Urinary bladder (tissue), 4 donors: ENCODE measurements at places on chromosomes 1 and 21. TPM values are rescaled to one million over a fixed set of nuclear protein-coding genes. Genes with fewer than 3 reads are reported as not detected.
A peak's percentile ranks its signal among the peaks of the same experiment; 100 is the strongest.

GRCh38 chr1:212557739-212558692, 50.5 kb upstream of the ATF3 start:
- DNase-seq, result no peak

DNA sequence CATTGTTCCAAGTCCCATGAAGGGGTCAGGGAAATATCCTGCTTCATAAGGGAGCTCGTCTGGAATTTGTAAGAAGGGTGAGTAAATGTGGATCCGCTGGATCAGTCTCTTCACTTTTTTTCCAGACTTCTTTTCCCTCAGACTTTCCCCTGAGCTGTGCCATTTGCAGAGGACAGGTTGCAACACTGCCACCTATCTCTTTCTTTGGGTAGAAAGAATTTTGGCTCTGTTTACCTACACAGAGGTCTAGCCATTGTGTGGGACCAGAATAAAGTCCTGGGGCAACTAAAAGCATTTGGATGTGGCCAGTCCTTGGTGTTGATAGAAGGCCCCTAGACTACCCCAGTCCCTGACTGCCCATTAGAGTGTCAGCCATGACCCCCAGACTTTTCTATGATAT, 1146.7 kb upstream of the PRMT6 start:
- DNase-seq, result no peak

GRCh38 chr21:16588433-16588860, 858.7 kb downstream of the USP25 start:
- no peak for DNase-seq

DNA sequence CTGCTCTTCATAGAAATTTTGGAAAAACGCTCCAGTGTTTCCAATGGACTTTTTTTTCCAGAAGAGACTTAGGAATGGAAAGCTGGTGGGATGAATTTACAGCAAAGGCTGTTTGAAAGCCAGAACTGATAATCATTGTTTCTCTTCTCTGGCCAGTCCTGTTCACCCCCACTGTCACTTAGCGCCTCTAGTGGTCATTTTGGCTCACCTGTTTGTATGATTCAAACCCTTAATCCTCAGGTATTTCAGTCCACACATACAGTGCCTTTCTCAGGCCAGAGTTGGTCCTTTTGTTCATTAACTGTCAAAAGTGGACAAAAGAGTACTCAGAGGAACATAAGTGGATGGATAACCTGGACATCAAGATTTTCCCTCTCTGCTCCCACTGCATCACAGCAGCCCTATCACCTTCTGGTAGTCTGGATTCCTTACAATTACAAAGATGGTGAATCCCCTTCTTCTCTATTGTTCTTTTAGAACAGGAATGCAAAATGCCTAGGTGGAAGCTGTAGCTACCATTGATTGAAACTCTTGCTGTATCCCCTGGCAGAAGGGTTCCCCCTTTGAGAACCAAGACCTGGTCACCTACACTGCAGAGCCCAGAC, 177.6 kb upstream of the OLFM3 start:
- no peak for DNase-seq

GRCh38 chr1:46421739-46422138, 27.6 kb downstream of the FAAH start:
- no peak for DNase-seq

DNA sequence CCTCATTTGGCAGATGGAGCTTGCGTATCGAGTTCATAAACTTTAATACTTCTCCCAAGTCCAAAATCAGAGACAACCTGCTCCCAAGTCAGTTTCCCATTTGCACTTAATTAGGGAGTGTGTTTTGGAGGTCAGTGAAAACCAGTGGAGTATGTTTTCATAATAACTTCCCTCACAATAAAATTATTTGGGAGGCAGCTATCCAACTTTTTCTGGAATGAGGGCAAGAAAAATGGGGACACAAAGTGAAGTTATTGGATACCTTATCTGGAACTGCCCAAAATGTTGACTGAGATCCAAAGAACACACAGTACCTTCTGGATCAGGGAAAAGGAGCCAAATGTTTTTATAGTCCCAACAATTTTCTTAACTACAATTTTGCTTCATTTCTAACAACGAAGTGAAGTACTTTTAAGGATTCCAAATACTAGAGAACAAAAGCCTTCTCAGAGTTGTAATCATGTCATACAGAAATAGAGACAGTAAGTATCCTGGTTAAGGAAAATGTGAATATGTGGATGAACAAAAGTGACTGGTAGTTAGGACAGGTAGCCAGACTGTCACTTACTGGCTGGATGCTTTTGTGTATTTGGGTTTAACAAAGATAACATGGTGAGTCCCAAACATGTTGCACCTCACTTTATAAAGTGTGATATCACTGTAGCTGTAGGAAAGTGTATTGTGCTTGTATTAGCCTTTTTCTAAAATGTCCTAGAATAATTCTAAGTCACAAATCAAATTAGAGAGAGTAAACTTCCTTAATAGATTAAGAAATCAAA, 325.0 kb downstream of the HLX start:
- DNase-seq, result peak; percentile 76

DNA sequence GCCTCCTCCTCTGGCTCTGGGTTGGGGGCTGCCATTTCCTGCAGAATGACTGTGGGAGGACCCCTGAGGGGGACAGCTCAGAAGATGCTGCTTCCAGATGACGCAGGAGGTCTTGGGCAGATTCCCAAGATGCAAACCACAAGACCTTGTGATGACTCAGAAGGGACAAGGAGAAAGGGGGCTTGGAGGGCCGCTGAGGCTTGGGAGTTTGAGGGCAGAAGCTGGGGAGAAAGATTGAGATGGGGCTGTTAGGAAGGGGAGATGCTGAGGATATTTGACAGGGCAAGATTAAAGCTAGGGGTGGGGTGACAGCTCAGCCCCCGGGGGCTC, 7.5 kb downstream of the PTPRU start:
- no peak for DNase-seq

GRCh38 chr1:165703648-165704047, 5.3 kb upstream of the ALDH9A1 start:
- DNase-seq, result no peak

DNA sequence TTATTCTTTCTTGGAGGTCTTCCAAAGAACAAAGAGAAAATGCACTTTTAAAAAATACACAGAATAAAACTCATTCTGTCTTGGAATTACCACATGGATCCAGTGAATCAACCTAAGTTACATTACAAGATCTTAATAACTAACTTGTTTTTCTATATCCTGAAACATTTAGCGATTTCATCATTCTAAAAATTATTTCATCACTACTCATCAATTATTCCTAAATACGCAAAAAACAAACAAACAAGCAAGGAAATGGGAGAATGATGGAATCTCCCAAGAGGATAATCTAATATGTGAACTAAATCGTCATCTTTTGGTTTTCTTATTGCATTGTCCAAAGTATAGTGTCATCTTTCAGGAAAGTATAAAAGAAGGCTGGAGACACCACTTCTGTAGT, 38.5 kb upstream of the GNG4 start:
- DNase-seq, result no peak

DNA sequence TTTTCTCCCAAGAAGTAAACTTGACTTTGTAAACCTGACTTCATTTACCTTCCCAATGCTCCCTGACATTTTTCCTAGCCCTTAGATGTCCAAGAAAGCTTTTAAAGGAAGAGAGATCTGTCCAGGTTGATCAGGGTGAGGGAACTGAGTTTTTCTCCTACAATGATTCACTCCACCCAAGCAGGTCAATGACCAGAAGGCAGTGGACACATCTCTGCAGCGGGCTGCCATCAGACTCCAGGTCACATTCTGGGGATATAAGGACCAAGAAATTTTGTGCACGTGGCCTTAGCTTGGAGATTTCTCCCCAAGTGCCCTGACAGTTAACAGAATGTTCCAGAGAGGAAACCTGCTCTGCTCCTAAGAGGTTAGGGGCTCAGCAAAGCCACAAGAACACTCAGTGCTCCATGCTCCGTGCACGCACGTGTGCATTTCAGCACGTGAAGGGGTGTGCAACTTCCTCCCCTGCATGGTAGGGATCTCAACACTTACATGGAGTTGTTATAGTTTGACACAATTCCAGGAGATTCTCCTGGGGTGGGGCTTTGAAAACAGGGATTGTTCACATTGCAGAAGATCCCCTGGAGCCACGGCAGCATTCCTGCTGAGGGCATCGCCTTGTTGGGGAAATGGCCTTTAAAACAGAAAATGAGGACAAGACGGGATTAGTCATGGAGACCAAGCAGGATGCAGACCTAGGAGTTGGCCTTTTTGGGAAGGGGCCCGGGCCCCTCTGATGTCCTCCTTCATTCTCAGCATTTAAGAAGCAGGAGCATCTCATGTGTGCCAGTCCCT, 9.8 kb downstream of the ABCA4 start:
- no peak for DNase-seq

DNA sequence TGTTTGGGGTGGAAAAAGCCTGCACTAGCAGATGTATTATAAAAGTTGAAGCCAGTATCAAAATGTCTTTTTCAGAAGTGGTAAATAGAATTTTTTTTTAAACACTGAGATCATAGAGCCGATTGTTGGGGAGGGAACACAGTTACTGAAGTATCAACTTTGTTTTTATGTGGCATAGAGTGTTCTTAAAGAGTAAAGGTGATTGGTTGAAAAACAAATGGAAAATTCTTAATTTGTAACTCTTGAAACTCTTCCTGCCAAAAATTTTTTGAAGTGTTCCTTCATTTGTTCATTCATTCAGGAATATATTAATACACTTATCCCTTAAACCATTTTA, 83.3 kb downstream of the DISP1 start:
- no peak for DNase-seq

DNA sequence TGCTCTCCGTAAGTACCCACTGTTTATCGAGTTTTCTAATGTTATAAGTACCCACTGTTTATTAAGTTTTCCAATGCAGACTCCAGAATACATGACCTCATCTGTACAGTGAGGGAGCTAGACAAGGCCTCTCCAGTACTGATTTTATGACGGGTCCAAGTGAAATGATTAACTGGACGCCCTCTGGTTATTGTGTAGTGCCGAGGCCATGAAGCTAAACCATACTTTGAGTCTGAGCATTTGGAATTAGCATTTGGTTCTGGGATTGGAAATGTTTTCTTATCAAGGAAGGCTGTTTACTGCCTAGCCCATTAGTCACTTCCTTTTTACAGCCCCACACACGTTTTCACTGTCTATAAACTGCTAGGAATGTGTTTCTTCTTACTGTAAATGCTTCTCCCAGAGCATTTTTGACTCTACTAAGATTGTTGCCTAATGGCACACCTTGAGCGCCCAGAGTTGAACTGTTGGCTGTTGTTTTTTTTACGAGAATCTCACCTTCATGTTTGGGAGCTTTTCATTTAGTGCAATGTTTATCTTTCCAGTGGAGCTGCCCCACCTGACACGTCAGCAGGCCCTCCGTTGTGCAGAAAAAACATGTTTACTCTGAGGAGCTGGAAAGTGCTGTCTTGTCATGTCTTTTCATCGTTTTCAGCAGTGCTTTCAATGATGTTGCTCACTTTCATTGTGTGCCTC, 26.9 kb downstream of the SPATA46 start:
- DNase-seq, result peak; percentile 11

DNA sequence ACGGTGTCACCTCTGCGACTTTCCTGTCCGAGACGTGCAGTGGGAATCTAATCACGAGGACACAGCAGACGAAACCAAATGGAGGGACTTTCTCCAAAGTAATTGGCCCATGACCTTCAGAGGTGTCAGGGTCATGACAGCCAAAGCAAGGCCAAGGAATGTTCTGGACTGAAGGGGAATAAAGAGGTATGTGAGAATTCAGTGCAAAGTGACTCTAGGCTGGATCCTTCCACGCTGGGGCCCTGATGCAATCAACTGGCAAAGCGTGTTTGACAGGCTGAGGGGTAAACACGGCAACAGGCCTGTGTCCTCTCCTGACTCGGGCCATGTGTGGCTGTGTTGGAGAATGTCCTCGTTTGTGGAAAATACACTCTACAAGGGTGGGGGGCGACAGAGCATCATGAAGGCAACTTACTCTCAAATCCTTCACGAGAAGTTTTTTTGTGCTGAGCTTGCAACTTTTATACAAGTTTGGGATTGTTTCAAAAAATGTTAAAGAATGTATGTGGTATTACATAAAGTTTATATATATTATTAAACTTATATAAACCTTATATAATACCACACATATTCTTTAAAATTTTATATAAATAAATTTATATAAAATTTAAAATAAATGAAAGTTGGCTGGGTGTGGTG, 1.7 kb downstream of the CFAP74 start:
- DNase-seq, result peak; percentile 55

- DNase-seq, result no peak
These were observed 119.4 kb downstream of the C1orf94 start for GRCh38 chr1:34296059-34296458.

GRCh38 chr1:232037774-232038388, 411.3 kb downstream of the DISC1 start:
- no peak for DNase-seq

- DNase-seq, result no peak
These were observed 714.0 kb downstream of the RWDD3 start for GRCh38 chr1:95948023-95948422.

DNA sequence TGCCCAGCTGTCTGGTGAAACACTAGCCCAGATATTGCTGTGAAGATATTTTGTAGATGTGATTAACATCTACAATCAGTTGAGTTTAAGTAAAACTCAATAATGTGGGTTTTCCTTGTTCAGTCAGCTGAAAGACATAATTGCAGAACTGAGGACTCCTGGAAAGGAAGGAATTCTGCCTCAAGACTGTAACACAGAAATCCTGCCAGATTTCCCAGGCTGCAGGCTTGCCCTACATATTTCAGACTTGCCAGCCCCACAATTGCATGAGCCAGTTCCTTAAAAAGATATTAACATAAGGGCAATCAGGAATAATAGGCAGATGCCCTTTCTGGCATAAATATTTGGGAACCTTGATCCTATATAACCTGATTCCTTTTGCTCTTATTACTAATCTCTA, 14.2 kb upstream of the NIBAN1 start:
- DNase-seq, result no peak

DNA sequence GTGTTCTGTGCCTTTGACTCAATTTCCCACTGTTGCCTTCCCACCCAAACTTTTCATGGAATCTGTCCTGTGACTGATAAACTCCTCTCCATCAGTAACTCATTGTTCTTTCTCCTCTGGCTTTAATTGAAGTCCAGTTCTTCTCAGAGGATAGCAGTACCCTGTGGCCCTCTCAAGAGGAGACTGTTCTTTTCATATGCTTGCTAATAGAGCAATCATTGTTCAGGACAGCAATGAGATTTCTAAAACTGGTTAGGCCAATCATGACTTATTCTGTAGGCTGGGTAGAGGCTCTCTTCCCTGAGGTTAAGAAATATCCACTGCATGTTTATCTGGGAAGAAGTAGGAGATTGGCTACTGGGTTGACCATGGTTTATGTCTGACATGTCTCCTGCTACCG, 98.8 kb downstream of the CHD1L start:
- no peak for DNase-seq

- DNase-seq, result no peak
These were observed 140.2 kb upstream of the SERTAD4 start for GRCh38 chr1:210092366-210092765.

- no peak for DNase-seq
These were observed 2.6 kb downstream of the USP24 start for GRCh38 chr1:55212349-55213150.

ARMH1 gene
- 1.4 TPM for total RNA-seq

CADM3 gene
- total RNA-seq, result 8.7 TPM

BMP8B gene
- 1.6 TPM for total RNA-seq

ASPM gene
- total RNA-seq, result 48.5 TPM

XKR8 gene
- 3.2 TPM for total RNA-seq

DEGS1 gene
- total RNA-seq, result 95.5 TPM

TTC22 gene
- total RNA-seq, result 2.1 TPM

RNU1-4 gene
- under 0.01 TPM for total RNA-seq

CBR3 gene
- 6.8 TPM for total RNA-seq
